Stimulated activated CD4-positive, alpha-beta T cell treated with anti-CD3 and anti-CD28 coated beads, Interleukin-15, amount 100 ng/mL, for 48 hours (primary cell): ENCODE measurements at places on chromosomes 2 and 18.

GRCh38 chr18:41982942-41983660, 28.1 kb downstream of the PIK3C3 start:
- no peak for DNase-seq

- DNase-seq: no peak
Observed at GRCh38 chr18:79613186-79613931, 66.2 kb upstream of the CTDP1 start.

DNA sequence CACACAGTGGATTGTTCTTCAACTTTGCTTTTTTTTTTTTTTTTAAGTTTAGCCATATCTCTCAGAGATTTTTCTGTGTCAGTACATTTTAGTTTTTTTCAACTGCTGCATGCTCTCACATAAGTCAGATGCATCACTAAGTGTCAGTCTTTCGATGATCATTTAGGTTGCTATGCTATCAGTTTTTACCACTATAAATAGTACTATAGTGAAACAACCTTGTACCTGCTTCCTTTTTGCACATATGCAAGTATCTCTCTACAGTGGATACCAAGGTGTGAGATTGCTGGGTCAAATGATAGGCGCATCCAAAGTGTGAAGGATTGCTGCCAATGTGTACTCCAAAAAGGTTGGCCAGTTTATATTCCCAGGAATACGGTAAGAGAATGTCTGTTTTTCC, 33.5 kb upstream of the MAP4K3 start:
- DNase-seq: no peak

DNA sequence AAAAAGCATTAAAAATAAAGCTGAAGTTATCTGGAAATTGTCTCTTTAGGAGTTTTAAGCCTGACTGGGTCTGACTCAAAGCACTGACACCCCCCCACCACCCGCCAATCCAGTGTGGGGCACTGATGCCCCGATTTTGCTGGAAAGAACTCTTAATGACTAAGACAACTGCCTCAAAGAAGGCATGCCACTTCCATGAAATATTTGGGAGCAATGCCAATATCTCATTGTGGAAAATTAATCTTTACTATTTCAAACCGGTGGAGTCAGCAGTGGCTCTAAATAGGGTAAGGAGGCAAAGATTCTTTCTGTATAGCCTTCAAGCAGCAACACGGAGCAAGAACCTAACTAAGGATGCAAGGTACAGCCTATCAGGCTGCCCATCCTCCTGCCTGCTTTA, 4.5 kb downstream of the FKBP7 start:
- DNase-seq: no peak

GRCh38 chr2:181955010-181955409, 30.6 kb upstream of the PPP1R1C start:
- no peak for DNase-seq

GRCh38 chr2:237935740-237936452, 30.9 kb upstream of the UBE2F start:
- no peak for DNase-seq
